A549 (cell line): ENCODE measurements at places on chromosomes 6 and 20. TPM values are rescaled to one million over a fixed set of nuclear protein-coding genes. Genes with fewer than 3 reads are reported as not detected.

The CDH22 gene
- polyA plus RNA-seq, result 0.03 TPM in 1 of 3 replicates, not detected in the others

The AIF1 gene
- polyA plus RNA-seq, result not detected in 3 replicates

The GPX5 gene
- not detected in 3 replicates for polyA plus RNA-seq

The ANGPT4 gene
- polyA plus RNA-seq, result 0.03 to 0.04 TPM (median 0.03 TPM) in 3 replicates

The DSP gene
- polyA plus RNA-seq, result 12.9 to 15.2 TPM (median 14.1 TPM) in 3 replicates

The BPIFB2 gene
- polyA plus RNA-seq, result not detected in 3 replicates

The RUNX2 gene
- polyA plus RNA-seq, result 0.83 to 0.94 TPM (median 0.83 TPM) in 3 replicates

The CST2 gene
- polyA plus RNA-seq, result 0.13 TPM in 1 of 3 replicates, not detected in the others

The TSPO2 gene
- polyA plus RNA-seq, result not detected in 3 replicates

DNA sequence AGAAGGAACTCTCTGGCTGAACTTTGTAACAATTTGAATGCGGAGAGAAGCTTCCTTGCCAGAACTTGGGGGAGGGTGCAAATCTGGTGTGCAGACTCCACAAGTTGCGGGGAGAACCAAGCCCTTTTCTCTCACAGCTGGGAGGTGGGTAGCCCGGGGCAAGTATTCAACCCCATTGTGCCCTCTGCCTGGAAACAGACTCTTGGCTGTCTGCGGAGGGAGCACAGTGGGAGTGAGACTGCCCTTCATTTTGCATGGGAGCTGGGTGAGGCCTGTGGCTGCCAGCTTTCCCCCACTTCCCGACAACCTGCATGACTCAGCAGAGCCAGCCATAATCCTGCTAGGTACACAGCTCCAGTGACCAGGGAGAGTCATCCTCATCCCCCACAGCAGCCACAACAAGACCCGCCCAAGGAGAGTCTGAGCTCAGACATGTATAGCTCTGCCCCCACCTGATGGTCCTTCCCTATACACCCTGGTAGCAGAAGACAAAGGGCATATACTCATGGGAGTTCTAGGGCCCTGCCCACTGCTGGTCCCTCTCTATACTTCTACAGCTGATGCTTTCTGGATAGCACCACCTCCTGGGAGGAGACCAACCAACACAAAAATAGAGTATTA lies 29.4 kb upstream of the TPD52L1 start:
- DNase-seq, result peak; percentile 77

- no peak for DNase-seq
Observed at GRCh38 chr6:711925-712324, 19.0 kb upstream of the EXOC2 start.

- DNase-seq, result no peak
Observed at GRCh38 chr6:54009052-54009654, 102.1 kb upstream of the MLIP start.

GRCh38 chr6:158574800-158575199 lies 14.9 kb downstream of the TMEM181 start:
- no peak for DNase-seq

- DNase-seq, result no peak
Observed at GRCh38 chr6:5231289-5231688, 29.5 kb downstream of the LYRM4 start.

DNA sequence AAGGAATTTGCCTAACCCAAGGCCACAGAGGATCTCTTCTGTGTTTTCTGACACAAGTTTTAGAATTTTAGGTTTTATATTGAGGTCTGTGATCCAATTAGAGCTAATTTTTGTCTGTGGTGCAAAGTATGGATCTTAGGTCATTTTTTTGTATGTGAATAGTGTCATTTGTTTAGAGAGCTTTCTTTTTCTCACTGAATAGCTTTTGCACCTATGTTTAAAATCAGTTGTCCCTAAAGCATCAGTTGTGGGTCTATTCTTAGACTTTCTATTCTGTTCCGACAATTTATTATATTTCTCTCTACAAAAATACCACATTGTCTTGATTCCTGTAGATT lies 341 bp upstream of the MCM9 start:
- DNase-seq, result no peak

DNA sequence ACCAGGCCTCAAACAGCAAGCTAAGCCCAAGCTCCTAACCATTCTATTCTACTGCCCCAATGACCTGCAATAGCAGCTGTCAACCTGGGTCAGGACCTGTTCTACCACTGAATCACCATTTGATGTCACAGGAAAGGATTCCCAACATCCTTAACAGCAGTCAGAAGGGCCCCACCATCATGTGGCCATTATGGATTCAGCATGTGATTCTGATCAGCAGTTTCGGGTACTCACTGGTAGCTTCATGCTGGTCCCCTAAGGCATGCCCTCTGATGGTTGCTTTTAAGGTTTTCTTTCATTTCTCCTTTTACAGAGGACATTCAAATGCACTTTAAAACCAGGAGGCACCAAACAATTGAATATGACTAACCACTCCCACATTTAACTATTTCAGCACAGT lies 37.3 kb upstream of the MAP7 start:
- no peak for DNase-seq

- DNase-seq, result no peak
Observed at GRCh38 chr20:48599748-48600469, 227.9 kb downstream of the PREX1 start.

- DNase-seq, result no peak
Observed at GRCh38 chr6:82080767-82081166, 166.8 kb downstream of the IBTK start.

DNA sequence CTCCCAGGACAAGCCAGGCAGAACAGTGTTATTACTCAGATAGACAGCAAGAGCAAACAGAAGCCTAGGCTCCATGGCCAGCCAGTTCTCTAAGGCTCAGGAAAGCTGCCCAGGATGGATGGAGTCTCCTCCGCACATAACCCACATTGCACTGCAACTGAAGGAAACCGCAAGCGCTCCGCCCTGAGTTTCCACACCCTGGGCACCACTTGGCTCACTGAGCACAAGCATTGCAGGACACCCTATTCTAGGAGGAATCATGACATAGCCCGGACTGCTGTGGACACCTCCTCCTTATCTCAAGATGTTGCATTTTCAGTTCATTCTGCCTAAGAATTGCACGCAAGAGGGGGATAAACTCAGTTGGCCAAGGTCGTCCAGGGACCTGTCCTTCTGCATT lies 42.9 kb downstream of the LINC00237 start:
- DNase-seq, result no peak

- no peak for DNase-seq
Observed at GRCh38 chr6:45479834-45480751, 102.4 kb upstream of the SUPT3H start.

DNA sequence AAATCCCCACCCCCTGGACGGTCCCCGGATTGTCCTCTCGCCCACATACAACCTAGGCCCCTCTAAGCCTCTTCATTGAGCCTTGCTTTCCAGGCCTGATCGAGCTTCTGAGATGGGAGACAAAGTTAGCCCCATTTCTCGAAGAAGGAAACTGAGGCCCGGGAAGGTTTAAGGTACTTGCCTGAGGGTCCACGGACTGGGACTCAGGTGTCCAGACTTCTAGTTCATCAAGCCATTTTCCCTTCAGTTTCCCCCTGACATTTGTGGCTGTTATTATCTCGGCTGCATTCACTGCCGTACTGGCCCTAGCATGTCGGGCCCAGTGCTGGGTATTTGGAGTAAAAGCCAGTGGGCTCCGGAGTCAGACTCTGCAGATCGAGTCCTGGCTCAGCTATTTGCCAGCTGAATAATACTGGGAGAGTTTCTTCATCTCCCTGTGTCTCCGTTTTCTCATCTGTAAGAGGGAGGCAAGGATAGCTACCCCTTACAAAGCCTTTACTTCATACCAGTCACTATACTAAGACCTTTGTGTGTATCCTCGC lies 633 bp downstream of the RPRD1B start:
- no peak for DNase-seq

- no peak for DNase-seq
Observed at GRCh38 chr20:26209171-26209941, 512.7 kb upstream of the ZNF337 start.

DNA sequence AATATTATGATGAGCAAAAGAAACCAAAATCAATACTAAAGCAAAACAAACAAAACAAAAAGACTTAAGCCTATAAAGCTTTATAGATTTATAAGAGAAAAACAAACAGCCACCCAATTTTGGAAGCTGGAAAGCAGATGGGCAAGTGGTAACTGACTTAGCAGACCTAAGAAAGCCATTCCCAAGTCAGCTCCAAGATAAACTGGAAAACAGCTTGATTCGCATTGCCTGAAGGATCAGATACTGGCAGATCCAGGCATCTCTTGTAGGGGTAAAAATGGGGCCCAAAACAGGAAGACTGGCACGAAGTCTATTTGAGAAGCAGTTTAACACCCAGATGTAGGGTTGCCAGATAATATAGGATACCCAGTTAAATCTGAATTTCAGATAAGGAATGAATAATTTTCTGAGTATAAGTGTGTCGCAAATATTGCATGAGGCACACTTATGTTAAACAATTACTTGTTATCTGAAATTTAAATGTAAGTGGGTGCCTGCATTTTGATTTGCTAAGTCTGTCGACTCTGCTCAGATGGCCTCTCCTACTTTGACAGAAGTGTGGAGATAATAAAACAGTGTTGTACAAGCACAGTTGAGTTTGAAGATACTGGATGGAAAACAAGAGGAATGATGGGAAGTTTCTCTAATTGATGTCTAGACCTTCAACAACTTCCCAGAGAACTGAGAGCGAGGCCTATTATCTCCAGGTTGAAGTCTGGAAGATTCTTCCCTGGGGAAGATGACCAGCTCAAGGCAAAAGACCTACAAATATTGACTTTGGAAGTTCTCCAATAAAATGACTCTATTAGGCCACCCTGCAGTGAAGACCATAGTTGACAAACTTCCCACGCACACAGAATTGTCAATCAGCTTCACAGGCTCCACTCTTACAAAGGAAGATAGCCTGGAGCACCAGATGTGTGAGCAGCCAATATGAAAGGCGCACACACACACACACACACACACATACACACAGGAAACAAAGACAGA lies 113.4 kb downstream of the FAM50B start:
- DNase-seq, result peak; percentile 49

- DNase-seq, result peak; percentile 95
Observed at GRCh38 chr20:25310268-25310920, 62.5 kb downstream of the PYGB start.

- no peak for DNase-seq
Observed at GRCh38 chr20:19231359-19232035, 19.1 kb downstream of the SLC24A3 start.

DNA sequence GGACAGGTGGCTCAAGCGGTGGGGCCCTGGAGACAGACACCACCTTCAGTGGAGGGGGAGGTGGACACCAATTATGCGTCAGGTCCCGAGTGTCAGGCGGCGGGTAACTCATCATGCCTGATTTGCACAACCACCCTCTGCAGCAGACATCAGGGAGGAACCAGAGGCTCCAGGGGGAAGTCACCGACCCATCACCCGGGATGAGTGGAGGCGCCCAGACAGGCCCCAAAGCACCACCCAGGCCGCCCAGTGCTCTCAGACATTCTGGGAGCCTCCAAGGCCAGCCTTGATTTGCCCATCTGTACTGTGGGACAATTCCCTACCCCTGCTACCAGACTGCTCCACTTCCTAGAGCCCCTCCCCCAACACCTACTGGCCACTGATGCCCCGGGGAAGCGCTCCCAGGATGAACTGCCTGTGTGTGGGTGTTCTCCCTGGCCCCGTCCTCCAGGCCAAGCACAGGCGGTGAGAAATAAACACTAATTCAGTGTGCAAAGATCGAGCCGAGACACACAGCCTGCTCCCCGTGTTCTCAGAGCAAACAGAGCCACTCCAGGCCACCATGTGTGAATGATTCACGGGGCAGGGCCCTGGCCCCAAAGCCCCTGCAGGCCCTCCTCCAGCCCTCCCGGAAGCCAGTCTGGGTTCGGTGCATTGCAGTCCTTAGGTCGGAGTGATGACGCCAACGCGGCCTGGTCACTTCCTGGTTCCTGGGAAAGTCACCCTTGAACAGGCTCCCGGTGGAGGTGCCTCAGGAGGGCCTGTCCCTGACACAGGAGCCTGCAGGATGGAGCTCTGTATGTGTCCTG lies 107.2 kb downstream of the ASXL1 start:
- DNase-seq, result peak; percentile 88

DNA sequence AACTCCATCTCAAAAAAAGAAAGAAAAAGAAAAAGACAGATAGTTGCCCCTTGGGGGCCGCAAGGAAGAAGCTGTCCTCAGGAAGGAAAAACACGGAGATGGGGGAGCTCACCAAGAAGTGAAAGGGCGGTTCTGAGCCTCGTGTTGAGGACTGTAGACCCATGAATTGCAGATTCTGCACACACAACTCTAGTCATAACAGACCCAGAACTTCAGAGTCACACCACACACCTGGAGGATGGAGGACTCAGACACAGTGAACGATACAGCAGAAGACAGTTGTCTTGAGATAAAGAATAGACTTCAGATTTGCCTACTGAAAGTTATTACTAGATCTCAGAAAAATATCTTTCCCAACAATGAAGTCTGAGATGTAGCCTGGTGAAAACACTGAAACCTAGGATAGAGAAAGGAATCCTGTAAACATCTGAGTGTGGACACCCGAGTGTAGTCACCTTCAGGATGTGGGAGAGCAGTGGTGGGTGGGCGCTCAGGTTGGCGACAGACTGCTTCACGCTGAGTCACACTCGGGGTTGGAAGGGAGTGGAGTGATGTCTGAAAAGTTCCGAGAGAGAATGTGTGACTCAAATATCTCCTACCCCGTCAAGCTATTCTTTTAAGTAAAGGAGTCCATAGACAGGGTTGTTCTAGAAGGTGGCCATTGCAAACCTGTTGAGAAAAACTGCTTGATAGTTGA lies 88.1 kb downstream of the MAP3K4 start:
- DNase-seq, result no peak

DNA sequence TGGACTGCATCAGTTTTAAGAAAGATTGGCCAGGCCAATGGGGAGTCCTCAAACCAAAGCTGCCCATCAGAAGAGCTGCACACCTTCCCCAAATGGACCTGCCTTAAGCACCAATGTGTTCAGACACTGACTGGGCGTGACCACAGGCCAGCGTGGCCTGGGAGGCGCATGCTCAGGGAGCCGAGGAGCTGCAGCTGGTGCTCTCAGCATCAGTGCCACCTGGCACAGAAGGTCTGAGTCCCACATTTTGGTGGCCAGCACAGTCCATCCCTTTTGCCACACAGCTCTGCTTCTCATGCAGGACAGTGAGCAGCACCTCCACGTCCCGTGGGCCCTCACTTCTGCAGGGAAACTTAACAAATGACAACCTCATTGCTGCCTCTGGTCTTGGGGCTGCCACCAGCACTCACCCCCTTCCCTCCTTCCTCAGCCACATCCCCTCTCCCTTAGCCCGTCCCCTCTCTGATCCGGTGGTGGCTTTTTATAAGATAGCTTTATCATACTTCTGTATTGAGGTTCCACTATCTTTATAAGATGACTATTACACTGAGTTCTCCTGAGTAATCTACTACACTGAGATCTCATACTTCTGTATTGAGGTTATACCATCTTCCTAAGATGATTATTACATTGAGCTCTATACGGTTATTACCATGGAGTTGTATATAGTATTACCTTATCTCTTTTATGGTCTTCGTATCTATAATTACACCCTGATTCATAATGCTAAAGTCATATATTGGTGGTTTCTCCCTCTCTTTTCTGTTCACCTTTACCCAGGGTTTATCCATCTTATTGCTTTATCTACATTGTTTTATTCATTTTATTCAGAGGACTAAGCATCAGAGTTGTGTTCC lies 109.1 kb downstream of the TOX2 start:
- DNase-seq, result no peak
